Cardiac fibroblast (primary cell): ENCODE measurements at places on chromosomes 1 and 21.
A peak's percentile ranks its signal among the peaks of the same experiment; 100 is the strongest.

DNA sequence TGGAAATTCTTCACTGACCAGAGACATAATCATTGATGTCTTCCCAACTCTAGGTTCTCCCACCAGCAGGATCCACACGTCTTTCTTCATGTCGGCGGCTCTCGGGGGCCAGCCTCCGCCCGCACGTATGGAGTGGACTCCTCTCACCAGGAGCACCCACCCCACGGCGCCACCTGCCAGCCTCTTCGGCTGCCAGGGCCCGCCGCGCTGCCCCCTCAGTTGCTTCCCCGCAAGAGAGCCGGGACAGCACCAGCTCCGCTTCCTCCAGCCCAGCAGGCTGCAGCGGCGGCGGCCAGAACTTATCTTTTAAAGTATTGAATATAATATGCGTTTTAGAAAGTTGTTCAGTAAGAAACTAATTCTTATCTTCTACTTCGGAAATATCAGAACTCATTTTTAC is 273.5 kb downstream of the LIPI start:
- no peak for DNase-seq

GRCh38 chr21:41349619-41350390 is 12.0 kb upstream of the MX2 start:
- DNase-seq: no peak

- no peak for DNase-seq
Observed at GRCh38 chr1:31877544-31877943, 60.6 kb downstream of the PTP4A2 start.

DNA sequence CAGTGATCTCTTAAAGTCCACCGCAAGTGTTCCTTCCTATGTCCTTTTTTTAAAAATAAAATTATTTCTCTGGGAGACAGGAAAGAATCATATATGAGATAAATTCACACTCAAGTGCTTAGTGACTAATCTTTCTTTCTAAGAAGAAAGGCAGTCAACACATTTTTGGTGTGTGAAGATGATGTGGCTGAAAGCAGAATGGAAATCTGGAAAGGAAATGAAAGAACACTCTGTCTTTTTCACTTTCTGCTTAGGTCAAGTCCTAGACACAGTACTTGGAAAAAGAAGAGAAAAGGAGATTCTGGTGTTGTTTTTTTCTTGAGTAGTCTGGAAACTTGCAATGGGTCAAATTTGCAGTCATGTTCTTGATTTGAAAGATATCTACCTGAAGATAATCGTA is 45.5 kb upstream of the PRRX1 start:
- peak; percentile 52 for DNase-seq

GRCh38 chr1:238135708-238136664 is 245.3 kb upstream of the ZP4 start:
- DNase-seq: no peak

GRCh38 chr1:223763881-223764280 is 51.5 kb downstream of the CAPN2 start:
- DNase-seq: no peak

GRCh38 chr1:44310006-44310405 is 45.1 kb downstream of the ERI3 start:
- DNase-seq: no peak

DNA sequence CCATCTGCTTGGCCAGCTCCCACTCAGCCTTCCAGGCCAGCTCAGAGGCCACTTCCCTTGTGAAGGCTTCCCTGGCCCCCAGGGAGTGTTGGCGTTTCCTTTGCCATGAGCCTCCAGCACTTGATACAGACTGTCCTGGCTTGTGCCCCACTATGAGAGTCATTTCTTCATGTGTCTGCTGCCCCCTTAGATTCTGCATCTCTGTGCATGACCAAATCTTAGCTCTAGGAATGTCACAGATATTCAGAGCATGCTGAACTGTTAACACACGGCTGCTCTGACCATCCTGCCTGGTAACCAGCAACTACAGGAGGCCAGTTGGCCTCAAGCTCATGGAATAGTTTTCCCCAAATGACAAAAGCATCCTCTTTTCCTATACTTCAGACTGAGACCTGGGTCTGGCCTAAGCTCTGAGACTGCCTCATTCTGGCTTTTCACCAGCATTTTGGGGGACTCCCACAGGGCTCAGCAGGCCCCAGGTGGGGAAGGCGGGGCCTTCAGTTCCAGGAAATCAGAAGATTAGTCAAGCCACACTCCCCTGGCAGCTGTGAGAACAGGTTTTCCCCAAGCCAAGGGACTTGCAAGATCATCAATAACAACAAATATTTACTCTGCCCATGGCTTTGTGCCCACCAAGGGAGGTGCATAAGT is 182.6 kb upstream of the EDN2 start:
- peak; percentile 44 for DNase-seq

DNA sequence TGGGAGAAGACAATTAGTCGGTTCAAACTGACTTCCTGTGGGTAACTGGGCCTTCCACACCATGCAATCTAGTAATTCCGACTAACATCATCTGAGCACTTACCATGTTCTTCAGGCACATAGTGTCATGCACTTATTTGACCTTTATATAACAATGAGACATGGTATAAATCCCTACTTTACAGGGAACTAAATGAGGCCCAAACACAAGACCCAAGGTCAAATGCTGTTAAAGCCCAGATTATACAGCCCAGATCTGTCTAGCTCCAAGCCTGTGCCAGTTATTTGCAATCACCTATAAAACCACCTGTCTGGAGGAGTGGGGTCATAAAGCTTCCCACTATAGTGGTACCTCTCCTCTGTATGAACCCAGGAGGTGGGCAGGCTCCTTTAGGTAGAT is 40.8 kb downstream of the JAK1 start:
- DNase-seq: no peak

- DNase-seq: peak; percentile 30
Observed at GRCh38 chr1:31013187-31013864, 52.2 kb downstream of the PUM1 start.

DNA sequence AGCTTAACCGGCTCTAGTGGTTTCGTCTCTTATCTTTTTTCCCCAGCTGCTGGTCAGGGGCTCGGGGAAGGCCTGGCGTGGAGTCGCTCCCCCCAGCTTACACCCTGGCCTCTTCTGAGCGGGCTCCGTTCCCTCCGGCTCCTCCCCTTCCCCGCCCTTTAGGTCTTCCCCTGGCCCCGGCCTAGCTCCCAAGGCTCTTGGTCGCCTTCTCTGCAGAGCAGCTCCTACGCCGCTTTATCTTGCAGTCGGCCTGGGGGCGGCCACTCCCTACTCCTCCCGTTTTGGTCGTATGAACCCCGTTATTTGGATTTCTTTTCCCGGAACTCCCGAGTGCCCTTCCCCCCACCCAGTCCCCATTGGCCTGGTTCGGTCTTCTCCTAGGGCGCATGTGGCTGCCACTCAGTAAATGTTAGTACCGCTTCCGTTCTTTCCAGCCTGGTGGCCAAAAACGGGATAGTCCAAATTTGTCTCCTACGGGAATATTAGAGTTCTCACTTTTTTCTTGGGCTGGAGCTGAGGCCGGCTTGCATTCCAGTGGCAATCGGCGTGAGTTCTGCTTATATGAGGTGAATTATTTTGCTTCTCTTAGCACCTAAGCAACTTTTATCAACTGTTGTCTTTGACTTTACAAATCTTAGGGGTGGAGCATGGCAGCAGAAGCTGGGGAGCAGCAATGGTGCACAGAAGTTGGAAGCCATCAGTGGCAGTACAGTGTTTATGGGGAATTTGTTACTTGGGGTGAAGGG is 467 bp downstream of the THRAP3 start:
- peak; percentile 90 for DNase-seq

DNA sequence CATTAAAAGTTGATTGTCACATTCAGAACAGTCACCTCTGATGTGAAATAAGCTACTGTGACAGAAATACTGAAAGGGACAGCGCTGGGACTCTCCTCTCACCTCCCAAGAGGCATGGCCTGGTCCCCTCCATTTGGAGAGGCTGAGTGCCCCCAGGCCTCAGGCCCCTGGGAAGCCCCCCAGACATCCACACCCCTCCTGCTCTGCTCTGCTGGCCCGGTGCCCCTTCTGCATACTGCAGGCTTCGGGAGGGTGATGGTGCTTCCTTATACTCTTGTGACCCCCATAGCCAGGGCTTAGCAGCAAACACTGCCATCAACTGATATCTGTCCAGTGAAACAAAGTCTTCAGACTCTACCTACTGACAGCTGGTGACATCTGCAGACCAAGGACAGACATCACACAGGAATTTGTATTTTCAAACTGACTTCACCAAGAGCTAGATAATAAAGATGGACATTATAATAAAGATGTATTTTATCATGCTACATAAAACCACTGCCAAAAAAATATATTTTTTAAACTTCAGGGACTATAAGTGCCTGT is 36.9 kb downstream of the C2CD2 start:
- DNase-seq: no peak

DNA sequence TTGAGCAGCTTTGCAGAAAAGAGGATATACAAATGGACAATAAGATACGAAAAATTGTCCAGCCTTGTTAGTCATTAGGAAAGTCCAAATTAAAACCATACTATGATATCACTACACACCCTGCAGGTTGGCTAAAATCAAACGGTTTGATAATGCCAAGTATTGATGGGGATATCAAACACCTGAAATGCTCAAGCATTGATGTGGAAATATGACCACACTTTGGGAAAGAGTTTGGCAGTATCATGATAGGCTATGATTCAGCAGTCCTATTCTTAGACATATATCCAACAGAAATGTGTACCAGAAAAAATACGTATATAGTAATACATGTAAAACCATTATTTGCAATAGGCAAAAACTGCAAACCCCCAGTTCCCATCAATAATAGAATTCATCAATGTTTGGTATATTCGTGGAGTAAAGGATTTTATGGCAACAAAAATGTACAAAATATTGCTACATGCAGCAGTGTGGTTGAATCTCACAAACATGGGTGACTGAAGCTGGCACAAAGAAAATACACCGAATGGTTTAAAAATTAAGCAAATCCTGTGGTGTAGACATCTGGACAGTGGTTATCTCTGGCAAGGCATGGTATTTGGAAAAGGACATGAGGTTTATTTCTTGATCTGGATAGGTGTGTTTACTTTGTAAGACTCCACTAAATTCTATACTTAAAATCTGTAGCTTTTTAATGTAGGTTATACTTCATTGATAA is 243.2 kb downstream of the FGGY start:
- no peak for DNase-seq

- peak; percentile 39 for DNase-seq
Observed at GRCh38 chr1:71304125-71304524, 223.3 kb upstream of the ZRANB2 start.

DNA sequence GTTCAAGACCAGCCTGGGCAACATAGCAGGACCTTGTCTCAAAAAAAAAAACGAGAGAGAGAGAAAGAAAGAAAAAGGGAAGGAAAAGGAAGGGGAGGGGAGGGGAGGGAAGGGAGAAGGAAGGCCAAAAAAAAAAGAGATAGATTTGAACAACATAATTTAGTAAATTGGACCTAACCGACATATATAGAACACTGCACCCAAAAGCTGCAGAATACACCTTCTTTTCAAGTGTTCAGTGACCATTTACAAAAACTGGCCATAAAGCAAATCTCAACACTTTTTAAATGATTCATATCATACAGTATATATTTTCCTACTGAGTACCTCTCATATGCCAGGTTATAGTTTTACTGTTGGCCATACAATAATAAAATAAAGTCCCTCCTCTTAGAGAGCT is 6.9 kb downstream of the TSTD1 start:
- no peak for DNase-seq

DNA sequence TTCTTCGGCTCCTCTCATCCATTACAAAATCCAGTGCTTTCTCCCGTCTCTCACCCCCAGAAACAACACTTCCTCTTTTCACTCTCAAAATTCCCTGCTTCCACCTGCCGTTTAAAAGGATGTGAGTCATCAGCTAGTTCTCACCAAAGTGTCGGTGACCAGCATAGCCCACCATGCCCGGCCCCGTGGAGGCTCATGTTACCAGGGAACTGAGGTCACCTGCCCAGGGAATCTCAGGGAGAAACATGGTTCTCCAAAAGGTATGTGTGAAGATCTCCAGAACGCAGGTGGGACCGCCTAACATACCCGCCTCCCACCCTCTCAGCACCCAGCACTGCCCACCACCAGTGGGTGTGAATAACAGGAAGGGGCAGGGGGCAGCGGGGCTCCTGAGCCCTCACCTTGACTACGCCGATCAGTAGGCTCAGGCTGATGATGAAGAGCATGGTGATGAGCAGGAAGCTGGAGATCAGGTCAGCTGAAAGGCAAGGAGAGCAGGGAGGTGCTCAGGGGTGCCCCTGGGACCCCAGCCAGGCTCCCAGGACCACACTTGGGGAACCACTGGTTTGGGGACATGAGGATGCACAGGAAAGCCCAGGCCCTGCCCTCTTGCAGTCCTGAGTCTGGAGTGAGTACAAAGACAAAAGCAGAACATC is 16.2 kb downstream of the LAPTM5 start:
- no peak for DNase-seq

DNA sequence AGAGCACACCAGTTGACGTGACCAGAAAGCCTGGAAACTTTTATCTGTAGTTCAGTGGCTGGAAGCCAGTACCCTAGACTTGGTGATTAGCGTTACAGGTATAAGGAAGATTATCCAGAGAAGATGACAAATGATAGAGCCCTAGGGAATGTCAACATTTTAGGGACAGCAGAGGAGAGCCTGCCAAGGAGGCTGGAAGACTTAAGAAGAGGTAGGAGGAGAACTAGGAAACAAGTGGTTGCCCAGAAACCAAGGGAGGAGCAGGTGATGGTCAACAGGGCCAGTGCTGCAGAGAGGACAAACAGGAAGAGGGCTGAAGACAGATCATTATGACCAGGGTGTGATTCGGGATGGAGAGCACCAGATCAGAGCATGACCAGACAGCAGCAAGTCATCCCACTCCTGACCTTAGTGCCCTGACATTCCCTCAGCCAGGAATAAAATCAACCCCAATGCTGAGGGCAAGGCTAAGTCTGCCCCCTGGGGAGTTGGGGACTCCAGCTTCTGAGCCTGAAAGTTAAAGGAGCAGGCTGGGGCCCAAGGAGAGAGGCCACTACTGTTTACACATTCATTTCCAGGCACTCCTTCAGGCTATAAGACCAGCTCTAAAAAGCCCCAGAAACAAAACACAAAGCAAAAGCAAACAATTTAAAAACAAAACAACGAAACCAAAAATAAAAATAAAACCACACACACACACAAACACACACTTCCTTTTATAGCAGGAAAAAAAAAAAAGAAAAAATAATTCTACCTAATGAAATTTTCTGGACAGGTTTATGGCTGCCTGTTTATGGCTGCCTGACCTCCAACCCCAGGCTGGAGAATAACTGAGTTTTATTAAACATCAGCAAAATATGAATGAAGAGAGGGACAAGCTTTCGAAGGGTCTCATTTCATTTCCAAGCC is 48.6 kb upstream of the LRRC52 start:
- DNase-seq: no peak

DNA sequence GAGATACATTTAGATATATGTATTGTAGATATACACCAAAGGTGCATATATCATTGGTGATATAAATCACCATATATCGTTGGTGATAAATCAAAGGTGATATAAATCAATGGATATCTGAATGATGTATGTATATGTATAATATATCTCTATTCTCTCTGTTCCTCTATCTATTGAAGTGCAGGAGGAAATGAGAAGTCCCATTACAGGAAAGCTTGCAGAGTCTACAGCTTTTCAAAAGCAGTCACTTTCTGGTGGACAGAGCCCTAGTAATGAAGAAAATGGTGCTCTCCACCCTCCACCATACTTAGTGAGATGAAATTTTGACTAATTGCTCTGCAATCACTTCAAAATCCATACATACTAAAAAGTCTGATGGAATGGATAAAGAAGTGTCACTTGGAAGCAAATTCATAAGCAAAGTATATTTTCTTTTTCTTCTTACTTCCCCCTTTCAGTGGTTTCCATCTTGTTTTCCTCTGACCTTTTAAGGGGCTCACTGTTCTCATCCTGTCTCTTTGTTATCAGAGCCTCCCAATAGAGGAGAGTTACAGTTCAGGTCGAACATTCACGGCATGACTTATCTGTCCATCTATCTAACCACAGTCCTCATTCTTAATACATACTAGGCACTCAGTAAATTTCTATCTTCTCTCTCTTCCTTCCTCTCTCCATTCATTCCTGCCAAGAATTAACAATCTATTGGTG is 227.2 kb downstream of the KCNJ6 start:
- DNase-seq: no peak
